ENCODE measurements at places on chromosomes 1 and 21. TPM values are rescaled to one million over a fixed set of nuclear protein-coding genes. Genes with fewer than 3 reads are reported as not detected.

- H3K27ac ChIP-seq, result no peak overlapping the region
- H3K4me3 ChIP-seq, result no peak overlapping the region
- no peak for DNase-seq
- no peaks in the 10 kb centered on the region for H3K4me1 ChIP-seq
Measured at GRCh38 chr1:53704804-53705445, 34.0 kb downstream of the GLIS1 start.

DNA sequence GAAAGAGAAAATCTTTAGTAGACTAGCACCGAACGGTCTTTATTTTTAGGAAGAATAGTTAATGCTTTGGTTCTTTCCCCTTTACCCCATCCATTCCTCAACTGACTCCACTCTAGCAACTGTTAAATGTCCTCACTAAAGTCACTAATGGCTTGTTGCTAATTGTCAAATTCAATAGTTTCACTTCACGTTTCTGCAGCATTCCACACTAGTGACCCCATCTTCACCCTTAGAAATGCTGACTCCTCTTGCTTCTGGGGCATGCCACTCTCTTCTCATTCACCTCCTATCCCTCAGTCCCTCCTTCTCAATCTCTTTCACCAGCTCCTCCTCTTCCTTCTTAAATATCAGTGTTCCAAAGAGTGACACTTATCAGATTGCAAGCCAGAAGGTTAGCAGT is 19.4 kb upstream of the CADM3 start:
- peaks cover 23% of the 10 kb centered on the region for H3K27me3 ChIP-seq
- DNase-seq, result no peak
- H3K4me3 ChIP-seq, result no peak overlapping the region

CD1D gene
- total RNA-seq, result not detected

LIPI gene
- total RNA-seq, result not detected

- no peaks in the 10 kb centered on the region for H3K4me1 ChIP-seq
- no peaks in the 10 kb centered on the region for H3K36me3 ChIP-seq
- H3K27ac ChIP-seq, result no peak overlapping the region
- DNase-seq, result no peak
- H3K4me3 ChIP-seq, result no peak overlapping the region
- H3K27me3 ChIP-seq, result no peaks in the 10 kb centered on the region
Measured at GRCh38 chr1:216075339-216075738, 347.9 kb downstream of the USH2A start.

MR1 gene
- 17.6 TPM for total RNA-seq

- H3K27me3 ChIP-seq, result no peaks in the 10 kb centered on the region
- peaks cover 15% of the 10 kb centered on the region for H3K4me1 ChIP-seq
- peaks cover 12% of the 10 kb centered on the region for H3K36me3 ChIP-seq
- DNase-seq, result peak; percentile 37
Measured at GRCh38 chr1:36342426-36343185, 19.2 kb upstream of the EVA1B start.

- no peaks in the 10 kb centered on the region for H3K27me3 ChIP-seq
- peaks cover 65% of the 10 kb centered on the region for H3K4me1 ChIP-seq
- peak overlapping the region; percentile 66 for H3K4me3 ChIP-seq
- H3K36me3 ChIP-seq, result peaks cover 63% of the 10 kb centered on the region
- H3K27ac ChIP-seq, result peak overlapping the region; percentile 80
Measured at GRCh38 chr1:211352985-211353515, 26.4 kb downstream of the TRAF5 start.

PLA2G2C gene
- 0.44 TPM for total RNA-seq

GRCh38 chr1:190084552-190084951 is 393.1 kb downstream of the BRINP3 start:
- H3K36me3 ChIP-seq, result no peaks in the 10 kb centered on the region
- H3K4me3 ChIP-seq, result no peak overlapping the region
- DNase-seq, result no peak
- H3K4me1 ChIP-seq, result no peaks in the 10 kb centered on the region
- no peak overlapping the region for H3K27ac ChIP-seq

PRELP gene
- not detected for total RNA-seq

SPATA21 gene
- total RNA-seq, result not detected

GRCh38 chr1:2904191-2904590 is 102.7 kb upstream of the TTC34 start:
- no peaks in the 10 kb centered on the region for H3K36me3 ChIP-seq
- H3K27ac ChIP-seq, result no peak overlapping the region
- H3K4me1 ChIP-seq, result no peaks in the 10 kb centered on the region
- H3K27me3 ChIP-seq, result no peaks in the 10 kb centered on the region
- no peak overlapping the region for H3K4me3 ChIP-seq
- no peak for DNase-seq

DNA sequence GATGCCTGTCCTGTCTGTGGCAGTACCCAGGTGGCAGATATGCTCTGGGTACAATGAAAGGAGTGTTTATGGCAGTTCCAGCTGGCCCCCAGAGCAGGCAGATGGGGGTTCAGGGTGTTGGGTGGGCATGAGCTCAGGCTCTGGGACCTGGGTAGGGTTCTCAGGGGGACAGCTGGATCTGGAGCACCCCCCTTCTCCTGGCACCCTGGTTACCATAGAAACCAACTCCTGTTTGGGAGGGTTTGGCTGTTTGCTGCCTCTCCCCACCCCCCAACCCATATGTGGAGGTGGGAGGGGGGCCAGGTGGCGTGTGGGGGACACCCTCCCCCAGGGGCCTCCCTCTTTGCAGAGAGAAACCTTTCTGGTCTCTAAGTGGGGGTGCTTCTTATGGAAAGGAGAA is 7.1 kb downstream of the FOXO6 start:
- H3K27ac ChIP-seq, result no peak overlapping the region
- no peaks in the 10 kb centered on the region for H3K4me1 ChIP-seq
- no peak overlapping the region for H3K4me3 ChIP-seq
- H3K36me3 ChIP-seq, result no peaks in the 10 kb centered on the region
- DNase-seq, result no peak

LYSMD1 gene
- total RNA-seq, result 5.0 TPM

- peaks cover 3% of the 10 kb centered on the region for H3K27me3 ChIP-seq
- no peak for DNase-seq
- no peak overlapping the region for H3K27ac ChIP-seq
- no peaks in the 10 kb centered on the region for H3K36me3 ChIP-seq
Measured at GRCh38 chr1:240107058-240107684, 15.5 kb downstream of the FMN2 start.

SLC35A3 gene
- total RNA-seq, result 16.3 TPM

- H3K4me3 ChIP-seq, result no peak overlapping the region
- H3K27me3 ChIP-seq, result peaks cover 9% of the 10 kb centered on the region
- H3K27ac ChIP-seq, result no peak overlapping the region
- DNase-seq, result no peak
- peaks cover 14% of the 10 kb centered on the region for H3K4me1 ChIP-seq
- no peaks in the 10 kb centered on the region for H3K36me3 ChIP-seq
Measured at GRCh38 chr1:46180082-46180616, 3.9 kb upstream of the P3R3URF start.

- H3K36me3 ChIP-seq, result peaks cover 2% of the 10 kb centered on the region
- no peak overlapping the region for H3K27ac ChIP-seq
Measured at GRCh38 chr1:169650551-169650950, 20.6 kb upstream of the SELP start.

All from activated T-helper 1 cell treated with anti-CD3 and anti-CD28 coated beads, Interleukin-12 subunit alpha, Interleukin-12 subunit beta, Interleukin-2, Interleukin-4 antibody, amounts not matched to agents 30 ng/mL and 10 ng/mL and 1 ng/mL, durations not matched to agents 14 hours and 24 hours and 36 hours (primary cell).